PC-3 (cell line): ENCODE measurements at places on chromosomes 4 and X. TPM values are rescaled to one million over a fixed set of nuclear protein-coding genes. Genes with fewer than 3 reads are reported as not detected.

DNA sequence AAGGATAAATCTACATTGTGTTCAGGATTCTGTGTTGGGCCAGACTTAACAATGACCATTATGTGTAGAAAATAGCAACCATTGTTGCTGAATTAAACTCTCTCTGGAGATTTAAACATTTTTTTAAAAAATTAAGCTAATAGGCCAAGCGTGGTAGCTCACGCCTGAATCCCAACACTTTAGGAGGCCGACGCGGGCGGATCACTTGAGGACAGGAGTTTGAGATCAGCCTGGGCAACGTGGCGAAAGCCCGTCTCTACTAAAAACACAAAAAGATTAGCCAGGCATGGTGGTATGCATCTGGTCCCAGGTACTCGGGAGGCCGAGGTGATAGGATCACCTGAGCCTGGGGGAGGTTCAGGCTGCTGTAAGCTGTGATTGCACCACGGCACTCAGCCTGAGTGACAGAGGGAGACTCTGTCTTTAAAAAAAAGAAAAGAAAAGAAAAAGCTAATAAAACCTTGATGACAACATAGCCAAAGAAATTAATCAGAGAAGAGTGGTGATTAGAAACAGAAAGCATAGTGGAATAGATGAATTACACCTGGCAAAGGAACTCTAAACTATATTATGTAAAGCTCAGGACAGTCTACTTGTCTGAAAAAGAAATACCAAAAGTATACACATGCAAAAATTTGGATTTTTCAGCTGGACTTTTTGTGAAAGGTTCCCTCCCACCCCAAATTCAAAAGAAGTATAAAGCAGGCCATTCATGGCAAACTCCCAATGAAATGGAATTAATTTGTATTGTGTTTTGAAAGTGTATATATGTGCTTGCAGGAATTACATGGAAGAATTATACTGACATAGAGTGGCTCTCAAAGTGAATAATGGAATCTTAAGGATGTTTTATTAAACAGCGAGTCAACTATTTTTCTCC is 21.9 kb downstream of the PLS3 start:
- H3K36me3 ChIP-seq, result peaks cover 8% of the 10 kb centered on the region; the same call in 1 of the 2 replicates
- no peak for DNase-seq
- H3K4me1 ChIP-seq, result peaks cover 79% of the 10 kb centered on the region

GRCh38 chr4:69831646-69832325 is 28.2 kb downstream of the SULT1E1 start:
- H3K4me3 ChIP-seq, result no peak overlapping the region
- H3K27ac ChIP-seq, result no peak overlapping the region
- no peaks in the 10 kb centered on the region for H3K27me3 ChIP-seq
- H3K4me1 ChIP-seq, result peaks cover 12% of the 10 kb centered on the region
- DNase-seq, result no peak

The CFI gene
- not detected in 2 replicates for total RNA-seq

DNA sequence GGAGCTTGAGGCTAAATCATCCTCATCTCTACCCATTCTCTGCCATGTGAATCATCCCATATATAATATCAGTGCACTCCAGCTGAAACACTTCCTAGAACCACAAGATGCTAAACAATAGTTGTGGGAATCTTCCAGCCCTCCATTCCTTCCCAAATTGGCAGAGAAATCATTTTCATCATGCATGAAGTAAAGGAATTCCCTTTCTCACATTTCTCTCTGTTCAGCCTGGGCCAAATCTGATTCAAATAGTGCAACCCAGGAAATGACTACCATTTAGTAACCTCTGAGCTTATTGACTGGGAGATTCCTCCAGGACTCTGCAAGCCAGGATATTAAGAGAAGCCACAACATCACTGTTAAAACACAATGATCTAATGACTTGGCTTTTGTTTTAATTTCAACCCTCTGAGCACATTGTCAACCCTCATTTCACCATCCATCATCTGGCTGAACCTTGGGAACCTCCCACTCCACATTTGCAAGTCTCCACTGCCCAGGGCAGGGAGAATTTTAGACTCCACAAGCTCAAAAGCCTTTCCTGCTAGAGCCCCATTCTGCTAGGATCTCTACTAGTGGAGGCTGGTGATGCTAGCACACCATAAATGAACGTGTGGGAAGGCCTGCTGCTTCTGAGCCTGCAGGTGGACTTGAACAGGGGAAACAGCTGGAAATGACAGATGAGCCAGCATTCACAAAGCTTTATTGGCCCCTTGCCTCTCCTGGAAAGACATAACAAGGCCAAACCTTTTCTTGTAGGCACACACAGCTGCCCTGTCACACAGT is 133.9 kb downstream of the TET2 start:
- peak overlapping the region; percentile 59 for H3K27ac ChIP-seq
- peaks cover 2% of the 10 kb centered on the region; the same call in 1 of the 2 replicates for H3K36me3 ChIP-seq
- H3K27me3 ChIP-seq, result no peaks in the 10 kb centered on the region
- peak; percentile 62 for DNase-seq
- no peak overlapping the region for H3K4me3 ChIP-seq
- peaks cover 6% of the 10 kb centered on the region for H3K4me1 ChIP-seq

GRCh38 chr4:133812236-133812635 is 389.4 kb downstream of the PABPC4L start:
- H3K36me3 ChIP-seq, result no peaks in the 10 kb centered on the region
- H3K27me3 ChIP-seq, result no peaks in the 10 kb centered on the region
- no peaks in the 10 kb centered on the region for H3K4me1 ChIP-seq
- no peak for DNase-seq
- H3K27ac ChIP-seq, result no peak overlapping the region

- no peaks in the 10 kb centered on the region for H3K4me1 ChIP-seq
- no peaks in the 10 kb centered on the region for H3K27me3 ChIP-seq
- H3K27ac ChIP-seq, result no peak overlapping the region
- no peak for DNase-seq
Measured at GRCh38 chr4:100609810-100610209, 92.0 kb upstream of the EMCN start.

- DNase-seq, result peak; percentile 76
- H3K4me3 ChIP-seq, result no peak overlapping the region
- no peak overlapping the region for H3K27ac ChIP-seq
- peaks cover 6% of the 10 kb centered on the region; the same call in 1 of the 2 replicates for H3K4me1 ChIP-seq
Measured at GRCh38 chr4:154622598-154622997, 10.1 kb upstream of the FGG start.

The NXF2 gene
- not detected in 2 replicates for total RNA-seq

The NFXL1 gene
- total RNA-seq, result 13.2 and 14.7 TPM in 2 replicates

DNA sequence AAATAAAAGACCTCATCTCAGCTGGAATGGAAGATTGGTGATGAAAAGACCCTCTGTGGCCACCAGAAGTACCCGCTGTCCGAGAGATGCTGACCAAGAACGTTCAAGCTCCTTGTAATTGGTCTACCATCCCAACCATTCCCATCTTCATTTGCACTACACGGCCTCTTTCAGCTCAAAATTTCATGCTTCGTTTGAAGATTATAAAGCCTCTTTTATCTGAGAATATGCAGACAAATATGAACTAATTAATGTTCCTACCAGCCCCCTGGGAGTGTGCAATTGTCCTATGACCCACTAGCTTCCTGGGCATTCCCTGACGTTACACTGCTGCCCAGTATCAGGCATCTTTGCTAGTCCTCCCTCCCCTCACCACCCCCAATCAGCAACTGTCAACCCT is 583.7 kb downstream of the MID1IP1 start:
- H3K4me1 ChIP-seq, result no peaks in the 10 kb centered on the region
- no peaks in the 10 kb centered on the region for H3K36me3 ChIP-seq
- H3K4me3 ChIP-seq, result no peak overlapping the region
- peaks cover 23% of the 10 kb centered on the region for H3K27me3 ChIP-seq

The OTUD4 gene
- total RNA-seq, result 13.6 and 20.6 TPM in 2 replicates

The SMC1A gene
- total RNA-seq, result 47.6 and 48.1 TPM in 2 replicates

The PCDH11X gene
- total RNA-seq, result not detected in 2 replicates

- H3K4me1 ChIP-seq, result no peaks in the 10 kb centered on the region
- no peak overlapping the region for H3K4me3 ChIP-seq
- H3K27ac ChIP-seq, result no peak overlapping the region
- H3K36me3 ChIP-seq, result no peaks in the 10 kb centered on the region
Measured at GRCh38 chrX:105653891-105654290, 168.4 kb upstream of the NRK start.

The VCX3B gene
- total RNA-seq, result 0.26 TPM in 1 of 2 replicates, not detected in the other

The RPGR gene
- 8.3 and 9.3 TPM in 2 replicates for total RNA-seq

DNA sequence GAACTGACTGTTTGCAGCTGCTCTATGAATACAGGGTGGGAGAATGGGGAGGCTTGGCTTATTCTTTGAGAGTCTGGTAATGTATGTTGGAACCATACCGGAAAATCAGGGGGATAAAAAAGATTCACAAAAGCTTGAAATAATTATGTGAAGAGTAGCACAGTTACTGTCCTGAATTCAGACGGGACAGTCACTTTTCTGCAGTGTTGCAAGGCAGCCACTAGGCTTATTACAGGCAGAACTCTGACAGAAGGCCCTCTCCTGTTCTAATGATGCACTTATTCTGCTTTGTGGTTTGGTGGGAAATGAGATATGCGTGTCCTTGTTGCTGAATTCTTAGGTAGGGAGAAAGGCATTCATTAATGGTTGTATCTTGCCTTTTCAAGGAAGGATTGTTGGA is 37.2 kb downstream of the GUCY1B1 start:
- no peaks in the 10 kb centered on the region for H3K36me3 ChIP-seq
- no peak overlapping the region for H3K4me3 ChIP-seq
- no peak overlapping the region for H3K27ac ChIP-seq
- H3K4me1 ChIP-seq, result no peaks in the 10 kb centered on the region

The SPANXB1 gene
- 0.33 TPM in 1 of 2 replicates, not detected in the other for total RNA-seq

- no peaks in the 10 kb centered on the region for H3K36me3 ChIP-seq
- no peak for DNase-seq
- no peaks in the 10 kb centered on the region for H3K4me1 ChIP-seq
- no peak overlapping the region for H3K27ac ChIP-seq
- no peaks in the 10 kb centered on the region for H3K27me3 ChIP-seq
Measured at GRCh38 chr4:133668061-133668851, 519.2 kb downstream of the PCDH10 start.

DNA sequence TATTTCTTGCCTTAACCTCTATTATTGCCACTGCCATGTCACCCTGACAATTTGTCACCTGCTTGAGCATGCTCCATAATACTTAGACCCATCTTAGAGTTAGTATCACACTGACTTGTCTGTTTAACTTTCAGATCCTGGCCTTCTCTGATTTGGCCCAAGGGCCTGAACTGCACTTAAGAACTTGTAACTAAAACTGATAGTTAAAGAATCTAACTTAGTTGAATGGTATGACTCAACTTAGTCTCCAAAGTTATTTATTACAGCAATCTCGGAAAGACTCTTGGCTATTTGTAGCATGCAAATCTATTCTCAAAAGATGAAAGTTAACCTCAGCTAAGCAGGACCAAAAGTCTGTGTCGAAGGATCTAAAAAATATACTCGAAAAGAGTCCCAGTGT is 72.3 kb downstream of the IGSF1 start:
- no peaks in the 10 kb centered on the region for H3K4me1 ChIP-seq
- no peaks in the 10 kb centered on the region for H3K36me3 ChIP-seq
- no peak overlapping the region for H3K27ac ChIP-seq
- H3K4me3 ChIP-seq, result no peak overlapping the region

GRCh38 chrX:48606091-48606490 is 8.8 kb downstream of the WDR13 start:
- no peaks in the 10 kb centered on the region for H3K36me3 ChIP-seq
- no peaks in the 10 kb centered on the region for H3K27me3 ChIP-seq
- no peaks in the 10 kb centered on the region for H3K4me1 ChIP-seq
- H3K4me3 ChIP-seq, result no peak overlapping the region

- H3K4me3 ChIP-seq, result no peak overlapping the region
- no peak overlapping the region for H3K27ac ChIP-seq
- no peaks in the 10 kb centered on the region for H3K27me3 ChIP-seq
Measured at GRCh38 chr4:140054861-140055260, 99.1 kb downstream of the MAML3 start.

GRCh38 chr4:147960971-147961370 is 229.1 kb downstream of the ARHGAP10 start:
- H3K4me3 ChIP-seq, result no peak overlapping the region
- no peak overlapping the region for H3K27ac ChIP-seq
- H3K4me1 ChIP-seq, result peaks cover 10% of the 10 kb centered on the region
- no peaks in the 10 kb centered on the region for H3K27me3 ChIP-seq
- no peak for DNase-seq
- no peaks in the 10 kb centered on the region for H3K36me3 ChIP-seq

GRCh38 chr4:133096972-133097371 is 52.1 kb upstream of the PCDH10 start:
- H3K4me1 ChIP-seq, result no peaks in the 10 kb centered on the region
- H3K27me3 ChIP-seq, result no peaks in the 10 kb centered on the region
- DNase-seq, result no peak
- H3K36me3 ChIP-seq, result no peaks in the 10 kb centered on the region

The TRAPPC11 gene
- 19.7 and 20.0 TPM in 2 replicates for total RNA-seq

- H3K27ac ChIP-seq, result no peak overlapping the region
- peak; percentile 2 for DNase-seq
- no peaks in the 10 kb centered on the region for H3K36me3 ChIP-seq
Measured at GRCh38 chrX:66074920-66075879, 35.3 kb upstream of the VSIG4 start.

- H3K36me3 ChIP-seq, result no peaks in the 10 kb centered on the region
- DNase-seq, result peak; percentile 92
- H3K27ac ChIP-seq, result peak overlapping the region; percentile 52
- H3K4me1 ChIP-seq, result peaks cover 24% of the 10 kb centered on the region
Measured at GRCh38 chr4:105092356-105092755, 54.3 kb upstream of the TET2 start.

DNA sequence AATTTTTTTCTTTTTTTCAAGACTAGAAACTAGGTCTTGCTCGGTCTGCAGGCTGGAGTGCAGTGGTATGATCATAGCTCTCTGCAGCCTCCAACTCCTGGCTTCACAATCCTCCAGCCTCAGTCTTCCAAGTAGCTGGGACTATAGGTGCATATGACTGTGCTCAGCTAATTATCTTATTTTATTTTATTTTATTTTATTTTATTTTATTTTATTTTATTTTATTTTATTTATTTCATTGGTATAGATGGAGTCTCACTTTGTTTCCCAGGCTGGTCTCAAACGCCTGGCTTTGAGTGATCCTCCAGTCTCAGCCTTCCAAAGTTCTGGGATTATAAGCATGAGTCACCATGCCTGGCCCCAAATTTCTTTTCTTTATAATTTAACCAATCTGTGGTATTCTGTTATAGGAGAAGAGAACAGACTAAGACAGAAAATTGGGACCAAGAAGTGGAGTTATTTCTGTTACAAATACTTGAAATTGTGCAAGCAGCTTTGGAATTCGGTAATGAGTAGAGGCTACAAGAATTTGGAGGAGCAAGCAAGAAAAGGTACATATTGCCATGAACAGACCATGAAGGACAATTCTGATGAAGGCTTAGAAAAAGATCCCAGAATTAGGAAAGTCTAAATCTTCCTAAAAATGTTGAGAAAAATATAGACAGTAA is 4.0 kb upstream of the PRDM5 start:
- H3K27ac ChIP-seq, result no peak overlapping the region
- no peak for DNase-seq
- H3K27me3 ChIP-seq, result no peaks in the 10 kb centered on the region
- H3K4me1 ChIP-seq, result peaks cover 14% of the 10 kb centered on the region

DNA sequence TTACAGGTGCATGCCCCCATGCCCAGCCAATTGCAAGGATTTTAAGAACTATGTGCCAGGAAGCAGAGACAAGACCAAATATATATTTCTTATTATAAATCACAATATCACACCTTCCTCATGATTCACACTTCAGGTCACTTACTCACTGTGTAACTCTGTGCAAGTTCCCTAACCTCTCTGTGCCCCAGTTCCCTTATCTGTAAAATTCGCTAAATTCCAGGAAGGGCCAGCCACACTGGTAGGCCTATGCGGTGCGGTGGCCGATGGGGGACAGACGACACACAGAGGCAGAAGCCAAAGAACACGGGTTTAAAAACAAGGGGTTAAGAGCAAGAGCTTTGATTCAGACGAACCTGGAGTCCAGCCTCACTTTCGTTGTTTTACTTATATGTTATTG is 2.8 kb downstream of the TRIM2 start:
- H3K4me1 ChIP-seq, result peaks cover 30% of the 10 kb centered on the region
- H3K27ac ChIP-seq, result no peak overlapping the region
- no peaks in the 10 kb centered on the region for H3K27me3 ChIP-seq
- no peak overlapping the region for H3K4me3 ChIP-seq
- no peaks in the 10 kb centered on the region for H3K36me3 ChIP-seq
- no peak for DNase-seq
